Posterior cingulate gyrus (tissue), 11 donors: ENCODE measurements at places on chromosomes 5 and 9.

DNA sequence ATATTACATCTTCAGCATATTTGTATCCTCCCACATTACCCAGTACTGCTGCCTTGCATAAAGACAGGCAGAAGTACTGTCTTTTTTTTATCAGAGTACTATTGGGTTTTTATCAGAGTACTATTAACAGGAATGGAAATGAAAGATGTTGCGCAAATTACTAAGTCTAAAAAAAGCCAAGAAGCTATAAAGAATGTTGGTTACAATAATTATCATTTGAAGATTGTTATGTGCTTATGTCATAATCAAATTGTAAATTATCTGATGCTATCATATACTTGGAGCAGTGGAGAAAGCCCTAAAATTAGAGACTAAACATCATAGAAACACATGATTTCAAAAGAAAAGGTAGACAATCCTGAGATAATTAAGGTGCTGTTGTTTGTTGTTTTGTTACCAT lies 188.8 kb downstream of the CCDC192 start:
- DNase-seq = no peak

GRCh38 chr9:130888146-130888885 lies 8.3 kb downstream of the QRFP start:
- no peak for DNase-seq

GRCh38 chr9:137175345-137175961 lies 3.6 kb upstream of the TMEM210 start:
- no peak for DNase-seq

- DNase-seq = peak; percentile 73
Measured at GRCh38 chr5:113213551-113214425, 221.0 kb downstream of the TSSK1B start.

GRCh38 chr5:175809531-175810121 lies 61.8 kb upstream of the CPLX2 start:
- DNase-seq = no peak

DNA sequence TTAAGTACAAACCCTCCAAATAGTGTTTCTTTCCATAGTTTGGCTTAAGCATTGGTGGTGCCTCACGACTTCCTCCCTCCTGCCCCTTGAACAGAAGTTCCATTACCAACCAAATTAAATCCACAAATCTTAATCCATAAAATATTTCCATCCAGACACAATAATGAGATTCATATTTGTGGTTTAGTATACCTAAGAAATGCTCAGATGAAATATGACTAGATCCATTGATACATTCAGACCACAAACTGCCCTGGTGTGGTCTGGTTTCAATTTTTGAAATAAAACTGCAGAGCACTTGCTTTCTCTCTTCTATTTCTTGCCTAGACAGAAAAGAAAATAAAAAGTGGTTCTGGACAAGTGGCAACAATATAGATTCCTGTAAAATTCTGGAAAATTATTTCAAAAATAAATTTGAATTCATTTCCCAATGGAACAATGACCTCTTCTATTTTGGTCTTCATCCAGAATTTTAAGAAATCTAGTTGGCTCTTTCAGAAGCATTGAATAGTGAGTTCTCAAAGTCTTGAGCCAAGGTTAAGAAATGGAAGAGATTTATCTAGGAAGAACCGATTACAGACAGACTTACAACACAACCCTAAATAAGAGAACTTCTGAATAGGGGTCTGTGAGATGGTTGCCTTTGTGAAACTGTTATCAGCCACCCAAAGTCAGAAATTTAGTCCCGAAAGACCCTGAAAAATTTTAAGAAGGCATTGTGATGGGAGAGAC lies 14.0 kb downstream of the TNC start:
- DNase-seq = no peak

- no peak for DNase-seq
Measured at GRCh38 chr9:116251366-116251765, 97.8 kb downstream of the PAPPA start.

GRCh38 chr5:79189439-79190234 lies 46.3 kb upstream of the JMY start:
- DNase-seq = no peak

DNA sequence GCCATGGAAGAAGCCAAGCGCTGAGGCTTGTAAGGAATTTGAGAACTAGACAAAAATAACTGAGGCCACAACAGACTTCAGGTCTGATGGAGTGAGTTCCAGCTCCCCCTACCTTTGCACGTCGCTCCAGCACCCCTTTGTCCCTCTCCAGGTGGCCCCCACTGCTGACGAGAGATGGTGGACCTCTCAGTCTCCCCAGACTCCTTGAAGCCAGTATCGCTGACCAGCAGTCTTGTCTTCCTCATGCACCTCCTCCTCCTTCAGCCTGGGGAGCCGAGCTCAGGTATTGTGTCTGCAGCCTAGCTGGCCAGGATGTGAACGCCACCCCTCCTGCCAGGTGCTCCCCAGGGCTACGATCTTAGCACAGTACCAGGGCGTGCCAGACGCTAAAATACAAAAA lies 5.2 kb downstream of the BTNL9 start:
- no peak for DNase-seq
